ENCODE measurements at places on chromosomes 3 and 15.

- no peak for DNase-seq
These were observed 28.0 kb upstream of the VGLL4 start for GRCh38 chr3:11671648-11672100.

DNA sequence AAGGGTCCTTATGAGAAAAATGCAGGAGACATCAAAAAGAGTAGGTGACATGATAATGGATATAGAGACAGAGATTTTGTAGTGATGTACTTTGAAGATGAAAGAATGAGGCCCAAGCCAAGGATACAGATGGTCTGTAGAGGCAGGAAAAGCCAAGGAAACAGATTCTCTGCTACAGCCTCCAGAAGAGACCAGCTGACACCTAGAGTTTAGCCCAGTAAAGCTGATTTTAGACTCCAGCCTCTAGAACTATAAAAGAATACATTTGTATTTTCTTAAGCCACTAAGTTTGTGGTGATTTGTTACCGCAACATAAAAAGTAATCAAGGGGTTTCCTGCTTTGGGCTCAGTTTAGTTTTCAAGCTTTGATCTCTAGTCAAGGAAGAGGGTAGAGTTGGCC, 64.8 kb downstream of the STRIT1 start:
- DNase-seq, result no peak

DNA sequence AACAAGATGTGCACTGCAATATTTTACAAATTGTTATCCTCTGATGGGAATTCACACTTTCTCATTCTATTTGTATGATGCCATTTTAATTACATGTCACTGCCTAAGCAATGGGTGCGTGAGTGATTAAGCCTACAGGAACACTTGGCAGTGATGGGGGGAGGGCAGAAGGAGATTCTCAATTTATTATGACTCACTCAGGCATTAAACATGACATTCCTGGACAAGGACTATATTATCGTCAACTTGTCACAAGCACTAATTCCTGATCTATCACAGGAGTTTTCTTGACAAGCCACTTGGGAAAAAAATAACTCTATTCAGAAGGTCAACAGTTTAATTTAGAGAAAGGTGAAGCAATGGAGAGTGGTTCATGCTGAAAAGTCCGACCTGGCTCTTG, 556.8 kb downstream of the NSUN3 start:
- DNase-seq, result no peak

DNA sequence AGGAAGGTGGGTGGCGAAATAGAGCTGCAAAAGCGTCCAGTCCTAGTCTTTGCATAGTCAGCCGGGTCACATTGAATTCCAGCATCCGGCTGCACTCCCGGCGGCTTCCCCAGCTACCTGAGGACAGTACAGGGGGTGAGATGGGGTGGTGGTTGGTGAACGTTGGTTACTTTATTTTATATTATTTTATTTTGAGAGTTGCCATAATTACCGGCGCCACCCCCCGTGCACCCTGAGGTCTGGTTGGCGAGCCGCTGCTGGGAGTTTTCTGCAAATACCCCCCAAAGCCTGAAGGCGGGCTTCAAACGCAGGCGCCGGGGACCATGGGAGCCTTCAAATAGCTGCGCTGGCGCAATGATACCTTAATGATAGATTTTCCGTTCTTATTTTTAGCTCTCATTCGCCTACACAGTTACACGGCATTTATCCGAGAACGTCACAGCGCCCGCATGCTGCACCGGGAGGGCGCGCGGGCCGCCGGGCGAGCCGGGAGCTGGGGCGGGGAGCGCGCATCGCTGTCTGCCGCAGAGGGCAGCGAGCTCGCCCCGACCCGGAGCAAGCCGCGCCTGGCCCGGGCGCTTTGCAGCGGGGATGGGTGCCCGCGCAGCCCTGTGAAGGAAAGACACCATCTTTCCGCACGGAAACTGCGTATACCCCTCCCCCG, 756 bp upstream of the RASGRF1 start:
- DNase-seq, result no peak

- DNase-seq, result no peak
These were observed 21.0 kb upstream of the HACD2 start for GRCh38 chr3:123605789-123606234.

DNA sequence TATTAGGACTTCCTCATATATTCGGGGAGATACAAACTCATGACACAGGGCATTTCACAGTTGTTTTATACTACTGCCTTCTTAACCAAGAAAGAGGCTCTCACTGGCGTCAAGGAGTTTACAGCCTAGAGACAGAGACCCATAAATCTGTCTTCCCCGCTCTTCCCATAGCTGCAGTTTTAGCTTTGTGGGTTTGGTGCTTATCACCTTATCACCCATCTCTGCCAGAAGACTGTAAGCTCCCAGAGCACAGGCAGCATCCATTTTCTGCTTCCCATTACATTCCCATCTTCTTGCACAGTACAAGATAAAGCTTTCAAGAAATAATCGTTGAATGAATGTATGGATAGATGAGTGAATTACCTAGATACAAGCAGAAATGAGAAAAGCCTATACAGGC, 144.3 kb downstream of the TNIK start:
- DNase-seq, result no peak

DNA sequence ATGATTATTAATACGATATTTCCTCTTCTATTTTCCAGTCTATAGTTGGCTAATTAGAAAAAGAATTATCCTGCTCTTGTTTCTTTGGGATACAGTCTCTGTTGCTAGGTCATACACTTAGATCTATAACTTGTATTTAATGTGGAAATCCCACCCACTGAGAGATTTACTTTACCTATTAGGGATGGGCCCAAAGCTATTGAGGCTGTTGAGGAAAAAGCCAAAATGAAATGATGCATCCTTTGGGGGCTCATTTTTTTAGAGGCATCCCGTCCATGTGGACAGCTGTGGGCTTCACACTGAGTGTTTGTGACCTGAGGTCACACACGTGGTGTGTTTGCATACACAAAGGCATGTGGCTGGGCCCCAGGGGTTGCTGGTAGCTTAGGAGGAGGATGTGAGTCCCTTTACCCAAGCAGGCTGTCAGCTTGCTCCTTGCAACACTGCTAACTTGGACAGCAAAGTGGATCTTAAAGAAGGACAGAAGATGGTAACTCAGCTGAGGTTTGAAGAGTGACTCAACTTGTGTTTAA, 477.4 kb downstream of the AGBL1 start:
- no peak for DNase-seq

DNA sequence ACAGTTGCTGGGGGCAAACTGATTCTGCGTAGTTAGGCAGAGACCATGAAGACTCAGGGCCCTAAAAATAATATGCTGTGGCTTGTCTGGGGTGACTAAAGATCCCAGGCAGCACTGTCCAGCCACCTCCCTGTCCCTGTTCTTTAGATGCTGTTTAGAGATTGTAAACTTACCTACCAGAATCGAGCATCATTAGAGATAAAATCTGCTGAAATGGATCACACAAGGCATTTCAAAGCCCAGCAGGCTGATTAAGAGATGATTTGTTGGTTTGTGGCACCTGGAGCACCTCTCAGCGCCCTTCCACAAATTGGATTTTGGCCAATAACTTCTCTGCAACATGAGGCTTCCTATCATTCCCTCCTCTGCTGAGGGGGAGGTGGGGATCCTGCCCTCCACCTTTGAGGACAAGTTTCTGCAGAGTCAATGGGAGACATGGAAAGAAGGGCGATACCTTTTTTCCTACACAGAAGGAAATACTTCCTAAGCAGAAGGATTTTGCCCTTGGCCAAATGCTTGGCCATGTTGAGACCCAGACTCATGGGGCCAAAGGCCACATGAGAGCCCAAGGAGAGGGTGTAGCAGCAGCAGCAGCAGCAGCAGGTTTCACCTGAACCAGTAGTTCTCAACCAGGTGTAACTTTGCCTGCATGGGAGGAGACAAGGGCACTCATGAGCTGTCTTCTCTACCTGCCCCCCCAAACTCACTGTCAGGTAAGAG, 37.5 kb downstream of the SEMA5B start:
- no peak for DNase-seq

GRCh38 chr3:73121669-73122331, 60.3 kb downstream of the EBLN2 start:
- DNase-seq, result no peak

GRCh38 chr15:48596415-48596814, 49.1 kb downstream of the FBN1 start:
- no peak for DNase-seq

GRCh38 chr3:30602946-30603345, 3.5 kb upstream of the TGFBR2 start:
- DNase-seq, result no peak

DNA sequence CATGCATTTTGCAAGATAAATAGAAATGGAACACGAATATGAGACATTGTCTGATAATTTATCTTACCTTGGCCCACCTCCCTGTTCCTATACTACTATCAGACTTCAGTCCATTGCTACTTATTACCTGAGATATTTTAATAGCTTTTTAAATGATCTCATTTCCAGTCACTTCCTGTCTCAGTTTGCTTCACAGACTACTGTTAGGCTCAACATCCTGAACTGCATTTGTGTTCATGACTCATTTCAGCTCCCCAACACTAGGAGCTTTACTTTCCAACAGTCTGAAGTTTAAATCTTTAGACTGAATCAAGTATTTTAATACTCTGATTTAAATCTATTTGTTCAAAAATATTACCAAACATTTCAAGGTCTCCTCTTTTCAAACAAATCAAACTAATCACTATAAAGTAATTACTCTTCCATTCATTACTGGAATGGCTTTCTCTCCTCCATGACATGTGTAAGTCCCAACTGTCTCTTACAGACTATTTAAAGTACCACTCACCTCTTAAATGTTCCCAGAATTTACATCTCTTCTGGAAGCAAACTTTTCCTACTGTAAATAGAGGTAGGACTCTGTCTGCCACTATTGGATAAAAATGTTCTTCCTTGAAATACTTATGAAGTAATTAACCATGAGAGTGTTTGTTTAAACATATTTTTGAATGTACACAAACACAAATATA, 1277.6 kb downstream of the ZPLD1 start:
- DNase-seq, result peak; percentile 40

- DNase-seq, result no peak
These were observed 18.3 kb upstream of the MEF2A start for GRCh38 chr15:99547517-99547916.

GRCh38 chr3:175898194-175898593, 1039.1 kb downstream of the NAALADL2 start:
- DNase-seq, result no peak

GRCh38 chr3:53659996-53660395, 165.6 kb downstream of the CACNA1D start:
- DNase-seq, result no peak

DNA sequence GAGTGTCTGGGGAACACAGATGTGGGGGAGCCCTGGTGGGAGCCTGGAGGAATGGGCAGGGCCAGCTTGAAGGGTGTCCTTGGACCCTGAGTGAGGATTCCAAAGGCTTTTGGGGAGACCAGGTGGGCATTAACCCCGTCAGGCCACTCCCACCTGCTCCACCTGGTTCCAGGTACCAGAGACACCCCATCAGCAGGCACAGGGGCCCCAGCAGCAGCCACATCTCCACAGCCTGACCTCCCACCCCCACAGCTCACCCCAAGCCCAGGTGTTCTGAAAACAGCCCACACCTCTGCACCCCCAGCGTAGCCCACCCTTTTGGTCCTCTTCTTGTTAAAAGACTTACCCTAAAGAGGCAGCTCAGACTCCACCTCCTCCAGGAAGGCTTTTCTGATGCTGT, 102.1 kb upstream of the PRR20G start:
- no peak for DNase-seq

Measured in epithelial cell of proximal tubule (primary cell).